ENCODE measurements at places on chromosomes 1 and 21. TPM values are rescaled to one million over a fixed set of nuclear protein-coding genes. Genes with fewer than 3 reads are reported as not detected.

GRCh38 chr1:43853161-43853921 is 80.3 kb upstream of the ARTN start:
- DNase-seq, result no peak

The CNIH3 gene
- 1.4 TPM for total RNA-seq

DNA sequence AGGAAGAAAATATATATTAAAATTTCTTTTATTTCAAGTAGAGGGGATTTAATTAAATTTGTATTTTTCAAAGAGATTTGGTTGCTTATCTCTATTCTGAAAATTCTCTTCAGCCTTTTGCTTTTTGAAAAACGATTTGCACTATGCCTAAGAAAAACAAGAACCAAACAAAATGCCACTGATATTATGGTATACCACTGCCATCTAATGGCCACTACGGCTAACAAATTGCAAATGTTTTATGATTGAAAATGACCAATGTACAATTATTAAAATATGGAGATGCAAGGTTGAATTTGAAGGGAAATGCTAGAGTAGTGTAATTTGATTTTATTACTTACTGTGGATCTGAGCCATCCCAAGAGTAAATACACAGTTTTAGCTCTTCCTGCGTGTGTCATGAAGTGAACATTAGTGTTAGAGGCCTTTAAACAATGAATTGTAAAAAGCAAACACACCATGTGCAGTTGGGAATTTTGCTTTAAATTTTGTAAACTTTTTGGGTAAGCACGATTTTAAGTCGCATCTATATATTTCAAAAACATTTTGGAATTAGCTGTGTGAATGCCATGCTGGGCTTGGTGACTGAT is 137.4 kb upstream of the USP25 start:
- DNase-seq, result no peak

DNA sequence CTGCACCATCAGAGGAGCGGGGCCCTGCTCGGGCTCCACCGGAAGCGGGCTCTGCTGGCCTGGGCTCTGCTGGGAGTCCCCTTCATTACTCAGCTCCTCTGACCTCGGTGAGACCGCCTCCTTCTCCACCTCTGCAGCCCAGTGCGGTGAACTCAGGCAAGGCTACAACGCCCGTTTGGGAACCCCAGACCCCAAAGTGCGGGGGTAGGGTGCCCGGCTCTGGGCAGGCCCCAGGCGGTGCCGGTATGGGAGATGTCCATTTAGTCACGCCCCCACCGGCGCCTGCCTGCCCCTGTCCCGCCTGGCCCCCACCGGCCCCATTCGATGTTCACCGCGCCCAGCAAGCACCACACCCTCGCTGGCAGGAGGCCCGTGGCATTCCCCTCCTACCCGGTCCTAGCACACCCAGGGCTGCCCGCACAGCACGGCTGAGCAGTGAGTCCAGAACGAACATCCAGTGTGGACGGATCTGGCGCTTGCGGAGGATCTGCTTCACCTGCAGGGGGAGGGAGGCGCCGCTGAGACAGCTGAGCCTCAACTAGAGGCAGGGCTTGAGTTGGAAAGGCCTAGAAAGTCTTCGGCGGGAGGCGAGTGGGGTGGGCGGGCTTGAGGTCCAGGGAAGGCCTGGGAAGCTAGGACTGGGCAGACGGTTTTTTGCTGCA is 10.0 kb downstream of the MAP3K6 start:
- no peak for DNase-seq
